ENCODE measurements at places on chromosomes 6 and 20. TPM values are rescaled to one million over a fixed set of nuclear protein-coding genes. Genes with fewer than 3 reads are reported as not detected.

DNA sequence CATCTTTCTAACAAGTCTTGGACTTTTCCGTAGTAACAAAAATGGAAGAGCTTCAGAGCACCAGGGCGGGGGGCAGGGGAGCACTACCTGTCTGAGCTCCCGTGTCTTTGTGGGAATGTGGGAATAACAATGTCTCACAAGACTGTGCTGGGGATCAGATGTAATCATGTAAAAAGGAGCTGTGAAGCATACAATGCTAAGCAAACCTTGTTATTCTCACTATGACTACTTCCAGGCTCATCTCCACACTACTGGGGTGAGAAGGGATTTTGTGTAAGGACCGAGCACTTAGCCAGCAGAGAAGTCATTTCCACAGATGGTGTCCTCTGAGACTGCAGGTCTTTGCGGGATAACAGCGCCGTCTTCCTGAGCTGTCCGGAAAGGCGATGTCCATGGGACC, 27.1 kb downstream of the PRR18 start:
- DNase-seq: no peak

DNA sequence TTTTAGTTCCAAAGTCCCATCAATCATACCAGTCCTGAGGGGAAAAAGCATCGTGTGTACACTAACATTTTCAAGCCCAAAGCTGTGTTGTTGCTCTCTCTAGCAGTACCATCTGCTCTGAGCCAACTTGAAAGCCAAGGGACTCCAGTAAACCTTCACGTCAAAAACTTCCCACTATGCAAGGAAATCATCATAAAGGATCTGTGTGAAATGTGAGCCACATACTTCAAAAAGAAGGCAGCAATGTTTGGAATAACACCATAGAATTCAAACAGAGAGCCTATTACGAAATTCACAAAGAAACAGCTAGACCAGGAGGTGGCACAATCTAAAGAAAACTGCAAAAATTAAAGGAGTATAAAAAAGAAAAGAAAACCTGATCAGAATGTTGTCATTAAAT, 399.8 kb upstream of the EPHA7 start:
- no peak for DNase-seq

- DNase-seq: no peak
Measured at GRCh38 chr20:36791862-36792261, 18.3 kb upstream of the DSN1 start.

DNA sequence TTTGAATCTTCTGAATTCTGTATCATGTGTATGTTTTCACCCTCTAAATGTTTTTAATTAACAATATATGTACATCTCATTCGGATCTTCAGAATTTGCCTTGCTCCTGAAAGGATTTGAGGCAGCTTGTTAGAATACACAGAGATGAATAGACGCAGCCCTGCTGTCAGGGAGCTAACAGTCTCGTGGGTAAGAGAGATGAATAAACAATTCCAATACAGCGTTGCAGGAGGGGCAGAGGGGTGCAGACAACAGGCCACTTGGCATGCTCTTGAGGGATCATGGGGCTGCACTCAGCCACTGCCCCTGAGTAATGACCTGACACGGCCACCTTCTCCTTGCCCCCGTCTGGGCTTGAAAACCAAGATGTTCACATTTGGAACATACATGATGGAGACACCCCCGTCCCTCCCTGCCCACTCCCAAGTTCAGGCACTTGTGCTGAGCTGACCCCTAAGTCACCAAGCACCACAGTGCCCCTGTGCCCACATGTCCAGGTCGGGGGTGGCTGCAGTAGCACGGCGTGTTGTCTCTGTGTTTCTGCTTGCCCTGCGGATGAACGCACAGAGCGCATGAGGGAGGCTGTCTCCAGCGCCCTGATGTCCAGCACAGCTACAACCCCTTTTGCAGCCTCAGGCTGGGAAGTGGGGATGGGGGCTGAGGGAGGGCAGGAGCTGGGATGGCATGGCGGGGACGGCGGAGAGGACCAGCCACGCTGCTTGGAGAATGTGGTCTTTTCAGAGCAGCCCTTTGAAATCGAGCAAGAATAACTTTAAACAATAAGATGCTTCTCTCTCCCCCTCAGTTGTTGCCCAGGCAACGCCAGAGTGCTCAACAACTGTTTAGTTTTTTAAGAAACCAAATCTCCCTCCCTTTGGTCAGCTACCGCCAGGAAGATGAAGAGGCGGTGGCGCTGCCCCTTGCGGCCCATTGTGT, 33.0 kb upstream of the CDH22 start:
- DNase-seq: no peak

- no peak for DNase-seq
Measured at GRCh38 chr20:47461120-47461685, 40.5 kb upstream of the NCOA3 start.

DNA sequence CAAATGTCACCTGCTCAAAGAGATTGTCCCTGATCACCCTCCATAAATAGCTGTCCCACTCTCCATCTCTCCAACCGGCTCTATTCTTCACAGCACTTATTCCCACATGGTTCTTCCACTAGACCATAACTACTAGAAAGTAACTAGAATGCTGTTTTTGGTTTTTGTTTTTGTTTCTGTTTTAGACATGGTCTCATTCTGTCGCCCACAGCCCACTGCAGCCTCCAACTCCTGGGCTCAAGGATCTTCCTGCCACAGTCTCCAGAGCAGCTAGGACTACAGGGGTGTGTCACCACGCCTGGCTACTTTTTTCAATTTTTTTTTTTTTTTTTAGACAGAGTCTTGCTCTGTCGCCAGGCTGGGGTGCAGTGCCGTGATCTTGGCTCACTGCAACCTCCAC, 12.2 kb downstream of the MMP24 start:
- DNase-seq: no peak

DNA sequence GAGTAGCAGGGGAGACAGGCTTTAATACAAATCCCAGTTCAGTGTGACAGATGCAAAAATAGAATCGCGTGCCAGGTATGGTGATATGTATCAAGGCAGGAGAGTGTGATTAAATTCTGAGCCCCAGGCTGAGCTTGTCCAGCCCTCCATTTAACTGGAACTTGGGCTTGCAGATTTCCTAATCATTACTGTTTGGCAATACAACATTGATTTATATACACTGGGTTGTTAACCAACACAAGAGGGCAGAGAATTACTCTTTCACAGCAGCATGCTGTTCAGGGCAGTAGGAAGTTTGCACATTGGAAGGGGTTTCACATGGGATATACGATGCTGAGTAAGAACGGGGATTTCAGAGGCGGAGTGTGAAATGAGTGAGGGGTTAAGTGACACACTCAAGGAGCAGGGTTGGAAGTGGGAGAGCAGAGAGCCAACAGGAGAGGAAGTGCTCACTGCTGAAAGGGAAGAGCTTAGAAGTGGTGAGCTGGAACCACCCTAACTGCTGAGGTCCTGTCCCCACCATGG, 70.8 kb upstream of the ATXN1 start:
- no peak for DNase-seq

Gene GRIK2
- total RNA-seq: 321 TPM

Gene ATP5F1E
- total RNA-seq: 25.3 TPM

Data from cerebellum (tissue), 4 donors.